ENCODE measurements at places on chromosomes 5 and 9. TPM values are rescaled to one million over a fixed set of nuclear protein-coding genes. Genes with fewer than 3 reads are reported as not detected.

The ORM2 gene
- not detected for total RNA-seq

The MZB1 gene
- 4.8 TPM for total RNA-seq

- H3K4me3 ChIP-seq = no peak overlapping the region
- H3K4me1 ChIP-seq = no peaks in the 10 kb centered on the region
- H3K36me3 ChIP-seq = no peaks in the 10 kb centered on the region
- DNase-seq = no peak
- no peaks in the 10 kb centered on the region for H3K27me3 ChIP-seq
Measured at GRCh38 chr5:15574806-15575325, 74.9 kb downstream of the FBXL7 start.

DNA sequence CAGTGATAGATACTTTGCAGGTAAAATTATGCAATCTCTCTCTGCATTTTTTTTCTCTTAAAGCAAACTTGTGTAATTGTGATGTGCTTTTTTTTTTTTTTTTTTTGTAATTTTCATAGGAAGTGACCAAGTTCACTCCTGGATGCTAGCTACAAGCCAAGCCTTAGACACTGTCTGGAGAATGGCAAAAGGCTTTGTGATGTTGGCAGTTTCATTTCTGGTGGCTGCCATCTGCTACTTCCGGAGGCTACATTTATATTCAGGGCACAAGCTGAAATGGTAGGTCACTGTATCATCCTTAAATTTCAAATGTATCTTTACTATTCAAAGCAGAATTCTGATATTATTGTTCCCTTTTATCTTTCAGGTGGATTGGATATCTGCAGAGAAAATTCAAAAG is 19.3 kb downstream of the OTULINL start:
- no peaks in the 10 kb centered on the region for H3K36me3 ChIP-seq
- no peaks in the 10 kb centered on the region for H3K27me3 ChIP-seq
- no peak overlapping the region for H3K27ac ChIP-seq
- H3K4me1 ChIP-seq = no peaks in the 10 kb centered on the region
- DNase-seq = no peak

- no peaks in the 10 kb centered on the region for H3K4me1 ChIP-seq
- DNase-seq = no peak
- H3K27me3 ChIP-seq = no peaks in the 10 kb centered on the region
Measured at GRCh38 chr9:36222449-36222848, 31.7 kb downstream of the CLTA start.

DNA sequence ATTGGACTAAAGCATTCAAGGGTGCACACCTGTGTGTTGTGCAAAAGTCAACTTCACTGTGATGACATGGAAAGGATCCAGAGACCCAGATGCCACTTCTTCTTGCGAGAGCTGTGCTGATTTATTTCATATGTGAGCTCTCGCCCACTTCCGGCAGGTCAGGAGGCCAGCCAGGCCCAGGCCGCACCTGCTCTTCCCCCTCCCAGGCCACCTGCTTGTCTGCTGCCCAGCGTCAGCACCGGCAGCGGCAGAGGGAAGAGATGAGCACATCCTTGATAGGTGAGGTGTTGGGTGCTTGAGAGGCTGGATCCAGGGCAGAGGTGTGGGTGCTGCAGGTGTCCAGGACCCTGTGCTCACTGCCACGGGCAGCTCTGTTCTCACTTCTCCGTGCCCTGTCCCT is 242.9 kb downstream of the FANCC start:
- H3K4me1 ChIP-seq = no peaks in the 10 kb centered on the region
- H3K4me3 ChIP-seq = no peak overlapping the region
- no peaks in the 10 kb centered on the region for H3K36me3 ChIP-seq

DNA sequence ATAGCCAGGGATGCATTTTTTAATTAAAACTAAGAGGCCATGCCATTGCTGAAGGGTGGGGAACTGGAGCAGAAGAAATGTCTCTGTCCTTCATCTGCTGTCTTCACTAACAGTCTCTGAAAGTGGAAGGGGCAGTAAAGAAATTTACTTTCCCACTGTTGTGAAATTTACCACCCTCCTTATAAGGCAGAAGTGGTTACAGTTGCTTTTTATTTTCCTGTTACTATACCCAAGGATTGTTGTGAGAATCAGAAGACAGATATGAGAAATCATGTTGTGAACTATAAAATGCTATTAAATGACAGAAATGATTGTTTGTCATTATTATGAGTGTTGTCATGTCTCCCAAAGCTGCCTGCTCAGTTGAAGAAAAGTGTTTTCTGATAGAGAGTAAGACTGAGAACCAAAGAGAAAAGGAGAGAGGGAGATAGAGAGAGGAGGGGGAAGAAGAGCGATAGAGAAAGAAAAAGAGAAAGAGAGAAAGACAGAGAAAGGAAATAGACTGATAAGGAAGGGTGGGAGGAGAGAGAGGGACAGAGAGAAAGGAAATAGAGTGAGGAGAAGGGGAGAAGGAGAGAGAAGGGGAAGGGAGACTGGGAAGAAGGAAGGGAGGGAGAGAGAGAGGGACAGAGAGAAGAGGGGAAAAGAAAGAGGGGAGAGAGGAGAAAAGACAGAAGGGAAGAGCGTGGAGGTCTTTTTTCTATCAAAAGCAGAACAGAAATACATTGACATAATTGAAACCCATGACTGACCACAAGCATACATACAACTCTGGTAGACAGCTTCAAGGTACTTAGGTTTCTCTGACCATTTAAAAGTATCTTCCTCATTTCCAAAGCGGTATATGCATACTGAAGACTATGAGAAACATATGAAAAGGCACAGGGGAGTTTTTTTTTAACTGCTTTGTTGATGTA is 22.5 kb downstream of the SEC61B start:
- DNase-seq = no peak
- H3K27ac ChIP-seq = no peak overlapping the region

DNA sequence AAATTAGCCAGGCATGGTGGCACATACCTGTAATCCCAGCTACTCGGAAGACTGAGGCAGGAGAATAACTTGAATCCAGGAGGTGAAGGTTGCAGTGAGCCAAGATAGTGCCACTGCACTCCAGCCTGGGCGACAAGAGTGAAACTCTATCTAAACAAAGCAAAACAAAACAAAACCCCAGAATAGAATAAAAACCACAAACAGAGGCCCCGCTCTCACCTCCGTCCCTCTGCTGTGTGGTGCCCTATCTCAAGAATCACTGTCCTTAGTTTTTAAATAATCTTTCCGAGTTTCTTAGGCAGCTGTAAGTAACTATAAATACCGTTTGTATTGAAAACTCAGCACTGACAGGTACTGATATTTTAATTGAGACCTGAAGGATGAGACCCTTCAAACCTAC is 42.7 kb upstream of the IER5L start:
- H3K27me3 ChIP-seq = no peaks in the 10 kb centered on the region
- H3K36me3 ChIP-seq = no peaks in the 10 kb centered on the region
- H3K27ac ChIP-seq = no peak overlapping the region
- no peak for DNase-seq
- H3K4me1 ChIP-seq = peaks cover 3% of the 10 kb centered on the region

- H3K27ac ChIP-seq = no peak overlapping the region
- H3K27me3 ChIP-seq = no peaks in the 10 kb centered on the region
- H3K4me3 ChIP-seq = no peak overlapping the region
- no peaks in the 10 kb centered on the region for H3K4me1 ChIP-seq
- no peak for DNase-seq
Measured at GRCh38 chr5:128424646-128425045, 113.4 kb downstream of the FBN2 start.

DNA sequence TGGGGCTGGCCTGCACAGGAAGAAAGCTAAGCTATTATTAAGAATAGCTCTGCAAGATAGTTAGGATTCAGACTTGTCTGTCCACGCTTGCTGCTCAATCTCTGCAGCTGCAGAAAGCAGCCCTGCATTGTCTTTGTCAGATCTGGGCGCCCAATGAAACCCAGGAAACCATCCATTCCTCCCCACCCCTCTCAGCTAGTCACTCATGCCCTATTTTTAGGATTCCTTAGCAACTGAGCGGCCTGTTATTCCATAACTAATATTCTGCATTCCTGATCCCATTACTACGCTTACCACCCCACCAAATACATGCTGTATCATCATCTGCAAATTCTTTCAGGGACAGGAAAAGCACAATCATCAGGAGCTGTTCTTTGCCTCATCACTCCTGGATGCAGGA is 52.9 kb upstream of the APC start:
- H3K36me3 ChIP-seq = no peaks in the 10 kb centered on the region
- DNase-seq = no peak
- H3K4me1 ChIP-seq = no peaks in the 10 kb centered on the region
- H3K4me3 ChIP-seq = no peak overlapping the region
- H3K27ac ChIP-seq = no peak overlapping the region

DNA sequence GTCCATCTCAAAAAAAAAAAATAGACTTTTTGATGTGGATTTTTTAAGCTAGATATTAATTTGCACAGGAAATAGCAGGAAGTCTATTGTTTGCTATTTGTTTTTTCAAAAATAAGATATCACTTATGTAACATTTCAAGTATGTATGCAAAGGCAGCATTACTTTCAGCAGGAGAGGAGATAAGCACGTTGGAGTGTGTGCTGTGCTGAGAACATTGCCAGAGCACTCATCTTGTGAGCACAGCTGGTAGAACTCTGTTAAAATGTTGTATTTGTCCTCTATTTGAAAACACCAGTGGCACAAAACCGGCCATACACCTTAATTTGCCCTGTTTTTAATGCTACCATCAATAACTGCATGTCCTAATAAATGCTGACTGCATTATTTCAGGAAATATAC is 1061.9 kb upstream of the CDH18 start:
- H3K27ac ChIP-seq = no peak overlapping the region
- H3K36me3 ChIP-seq = no peaks in the 10 kb centered on the region
- DNase-seq = no peak
- no peak overlapping the region for H3K4me3 ChIP-seq
- no peaks in the 10 kb centered on the region for H3K4me1 ChIP-seq

GRCh38 chr5:73911761-73912393 is 285.9 kb downstream of the ARHGEF28 start:
- no peak overlapping the region for H3K4me3 ChIP-seq
- H3K27me3 ChIP-seq = no peaks in the 10 kb centered on the region
- no peak overlapping the region for H3K27ac ChIP-seq
- DNase-seq = no peak

GRCh38 chr5:111856876-111857466 is 100.0 kb upstream of the NREP start:
- H3K27me3 ChIP-seq = no peaks in the 10 kb centered on the region
- H3K36me3 ChIP-seq = no peaks in the 10 kb centered on the region
- no peak for DNase-seq
- H3K4me1 ChIP-seq = no peaks in the 10 kb centered on the region
- no peak overlapping the region for H3K4me3 ChIP-seq
- no peak overlapping the region for H3K27ac ChIP-seq

DNA sequence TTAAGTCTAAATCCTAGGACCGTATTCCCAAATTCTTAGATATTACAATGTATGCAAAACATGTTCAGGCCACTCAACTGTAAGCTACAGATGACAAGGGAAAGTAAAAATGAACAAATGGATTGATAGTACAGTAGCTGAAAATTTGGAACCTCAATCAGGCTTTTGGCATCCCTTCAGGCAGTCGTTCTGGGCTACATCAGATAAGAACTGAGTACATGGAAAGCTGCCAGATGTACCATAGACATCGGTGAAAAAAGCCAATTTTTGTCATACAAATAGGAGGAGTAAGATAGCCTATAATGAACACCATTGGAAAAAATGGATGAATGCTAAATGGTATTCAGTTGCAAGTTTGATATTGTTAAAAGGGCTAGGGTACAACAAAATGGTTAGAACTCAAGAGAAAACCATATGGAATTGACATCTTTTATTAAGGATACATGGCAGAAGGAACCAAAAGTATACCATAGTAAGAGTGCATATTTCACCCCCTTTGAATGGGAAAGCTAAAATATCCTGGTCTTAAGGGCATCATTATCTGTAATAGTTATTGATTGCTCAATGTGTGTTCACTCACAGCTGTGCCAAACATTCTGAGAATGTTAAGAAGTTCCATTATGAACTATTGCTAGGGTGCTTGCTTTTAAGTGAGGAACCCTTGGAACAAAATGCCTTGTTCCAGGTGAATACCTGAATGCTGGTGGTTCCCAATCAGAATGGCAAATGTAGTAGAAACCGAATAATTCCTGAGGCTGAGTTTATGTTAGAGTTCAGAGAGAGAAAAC is 86.4 kb downstream of the NR3C1 start:
- peaks cover 11% of the 10 kb centered on the region for H3K36me3 ChIP-seq
- no peaks in the 10 kb centered on the region for H3K27me3 ChIP-seq
- no peak for DNase-seq
- no peaks in the 10 kb centered on the region for H3K4me1 ChIP-seq
- H3K4me3 ChIP-seq = no peak overlapping the region
- H3K27ac ChIP-seq = no peak overlapping the region

DNA sequence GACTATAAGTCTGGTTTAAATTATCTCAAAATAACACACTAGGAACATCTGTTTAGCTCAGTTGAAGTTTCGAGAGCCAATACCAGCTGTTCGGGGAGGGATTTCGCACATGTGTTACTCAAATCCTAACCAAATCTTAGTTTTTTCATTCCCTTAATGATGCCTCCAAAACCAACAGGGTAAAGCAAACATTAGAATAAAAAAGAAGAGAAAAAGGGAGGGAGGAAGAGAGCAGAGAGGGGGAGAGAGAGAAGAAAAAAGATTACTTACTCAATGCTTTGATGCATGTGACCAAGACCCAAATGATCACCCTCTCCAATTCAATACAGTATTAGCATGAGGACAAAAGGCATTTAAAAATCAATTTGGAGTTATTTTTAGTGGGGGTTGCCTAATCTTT is 86.0 kb upstream of the NR5A1 start:
- H3K4me1 ChIP-seq = no peaks in the 10 kb centered on the region
- DNase-seq = no peak
- H3K4me3 ChIP-seq = no peak overlapping the region
- H3K27me3 ChIP-seq = no peaks in the 10 kb centered on the region

DNA sequence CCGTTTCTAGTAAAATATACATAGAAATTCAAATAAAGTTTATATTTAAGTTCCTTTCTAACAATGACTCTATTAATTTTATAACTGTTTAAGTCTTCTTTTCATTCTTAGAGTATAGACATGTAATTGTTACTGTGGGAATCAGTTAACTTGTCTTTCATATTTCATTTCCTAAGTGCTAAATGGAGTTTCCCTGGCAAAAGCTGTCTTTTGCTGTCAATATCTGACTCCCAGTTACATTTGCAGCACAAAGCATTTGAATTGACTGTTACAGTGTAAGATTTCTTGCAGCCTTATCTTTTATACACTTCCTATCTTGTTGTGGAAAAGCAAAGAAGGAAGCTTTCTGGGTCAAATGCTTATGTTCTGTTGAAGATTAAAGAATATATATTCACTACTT is 1026.3 kb downstream of the CDH9 start:
- no peak overlapping the region for H3K27ac ChIP-seq
- H3K36me3 ChIP-seq = no peaks in the 10 kb centered on the region
- no peak overlapping the region for H3K4me3 ChIP-seq

Data from Peyer's patch (tissue), 4 donors.